ENCODE measurements at places on chromosomes 16 and 17.

DNA sequence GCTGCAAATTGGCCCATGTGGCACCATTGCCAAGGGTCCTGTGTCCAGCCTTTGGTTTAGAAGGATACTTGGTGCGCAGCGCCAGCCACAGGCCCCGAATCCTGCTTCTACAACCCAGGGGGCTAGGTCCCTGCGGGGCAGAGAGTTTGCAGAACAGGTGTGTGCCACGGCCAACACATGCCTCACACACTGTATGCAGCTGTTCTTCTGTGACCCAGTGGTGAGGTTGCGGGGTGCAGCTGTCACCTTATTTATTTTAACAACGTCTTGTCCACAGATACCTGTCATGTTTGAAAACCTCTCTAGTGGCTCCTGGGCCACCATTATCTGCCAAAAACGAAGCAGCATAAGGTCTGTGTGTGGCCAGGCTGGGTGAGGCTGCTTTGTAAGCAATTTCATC lies 11.6 kb downstream of the CBFA2T3 start:
- DNase-seq = no peak

- peak; percentile 97 for DNase-seq
Observed at GRCh38 chr17:3667366-3668278, 756 bp downstream of the TAX1BP3 start.

- DNase-seq = peak; percentile 85
Observed at GRCh38 chr17:79082311-79083190, 7.9 kb downstream of the ENGASE start.

DNA sequence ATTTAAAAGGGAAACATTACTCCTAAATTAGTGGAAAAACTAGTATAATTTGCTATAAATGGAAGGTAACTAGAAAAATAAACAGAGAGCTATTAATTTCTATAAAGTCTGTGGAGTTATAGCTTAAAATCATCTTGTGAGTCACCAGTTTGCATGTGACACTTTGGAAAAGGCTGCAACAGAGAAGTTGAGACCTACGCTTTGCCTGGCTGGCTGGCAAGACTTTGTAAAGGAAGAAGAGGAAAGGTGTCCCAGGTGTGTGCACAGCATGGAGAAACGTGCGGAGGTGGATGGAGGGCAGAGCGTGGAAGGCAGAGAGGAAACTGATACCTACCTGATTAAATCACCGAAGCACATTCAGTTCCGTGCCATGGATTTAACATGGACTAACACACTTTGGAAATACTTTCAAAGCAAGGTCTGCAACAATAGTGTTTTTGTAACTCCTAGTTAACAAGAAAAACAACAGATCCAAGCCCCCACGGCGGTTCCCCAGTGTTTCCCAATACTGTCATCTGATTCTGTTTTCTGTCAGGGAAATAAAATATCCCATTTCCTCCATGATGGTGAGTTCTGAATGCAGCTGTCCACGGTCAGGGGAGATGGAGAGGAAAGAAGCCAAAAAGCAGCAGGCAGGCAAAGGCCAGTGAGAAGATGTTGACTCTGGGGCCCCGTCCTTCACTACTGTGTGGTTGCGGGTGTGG lies 134.8 kb downstream of the XYLT1 start:
- no peak for DNase-seq

DNA sequence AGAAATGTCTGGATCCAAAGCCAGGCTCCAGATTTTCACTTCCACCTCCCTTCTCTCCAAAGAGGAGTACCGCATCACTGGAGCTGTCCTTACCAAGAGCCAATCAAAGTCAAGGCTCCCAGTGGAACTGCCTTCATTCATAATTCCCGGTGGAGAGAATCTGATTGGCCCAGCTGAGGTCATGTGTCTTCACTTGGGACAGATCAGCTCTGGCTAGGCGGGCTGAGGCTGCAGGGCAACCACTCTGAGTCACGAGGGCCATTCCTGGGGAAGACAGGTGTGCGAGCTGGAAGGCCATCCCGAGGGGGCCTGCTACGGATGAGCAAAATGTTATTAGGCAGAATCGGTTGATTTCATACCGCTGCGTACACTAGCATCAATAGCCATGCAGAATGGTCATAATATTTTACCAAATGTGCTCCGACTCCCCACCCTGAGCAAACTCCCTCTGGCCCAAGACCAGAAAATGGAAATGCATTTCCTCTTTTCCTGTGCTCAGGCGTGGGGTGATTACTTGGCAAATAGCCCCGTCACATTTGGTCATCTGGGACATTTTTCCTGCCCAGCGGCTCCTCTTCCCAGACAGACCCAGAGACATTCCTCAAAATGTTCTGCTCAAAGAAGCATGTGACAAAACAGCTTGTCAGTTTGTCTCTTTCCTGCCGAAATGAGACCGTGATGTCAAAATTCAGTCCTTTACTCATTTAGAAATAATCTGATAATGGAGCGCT lies 111.1 kb downstream of the AIPL1 start:
- DNase-seq = no peak

DNA sequence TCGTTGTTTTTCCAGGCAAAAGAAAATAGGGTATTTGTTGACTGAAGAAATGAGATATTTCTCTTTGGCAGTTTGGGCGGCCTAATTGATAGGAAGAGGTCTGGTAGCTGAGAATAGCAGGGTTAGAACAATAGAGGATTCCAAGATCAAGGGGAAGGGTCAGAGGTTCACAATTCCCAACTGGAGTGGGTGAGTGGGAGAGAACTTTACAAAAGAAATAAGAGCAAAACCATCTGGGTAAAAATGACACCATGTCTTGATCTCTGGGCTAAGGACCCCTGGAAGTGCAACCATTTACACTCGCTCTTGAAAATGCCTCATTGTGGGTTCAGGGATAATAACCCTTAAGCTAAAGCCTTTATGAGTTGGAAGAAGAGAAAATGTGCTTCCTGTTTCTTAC lies 180.5 kb downstream of the CDH13 start:
- DNase-seq = no peak

DNA sequence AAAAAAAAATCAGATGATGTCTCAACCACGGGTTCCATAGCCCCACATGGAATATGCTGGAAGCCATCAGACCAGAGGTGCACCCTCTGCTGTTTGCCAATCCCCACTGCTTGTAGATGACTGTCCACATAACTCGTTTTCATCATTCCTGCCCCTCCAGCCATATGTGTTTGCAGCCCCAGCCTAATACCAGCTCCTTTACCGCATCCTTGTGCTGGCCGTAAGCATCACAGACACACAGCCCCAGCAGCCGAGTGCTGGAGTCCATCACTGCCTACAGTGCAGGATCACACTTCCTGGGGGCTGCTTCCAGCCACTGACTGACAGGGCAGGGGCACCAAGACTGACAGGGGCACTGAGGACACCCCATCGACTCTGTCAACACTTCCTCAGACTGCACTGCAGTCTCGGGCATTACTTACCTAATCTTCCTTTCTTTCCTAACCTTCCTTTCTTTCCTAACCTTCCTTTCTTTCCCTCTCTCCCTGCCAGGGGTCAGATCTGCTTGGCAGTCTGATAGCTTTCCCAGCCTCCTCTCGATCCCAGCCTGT lies 5.0 kb downstream of the RCVRN start:
- peak; percentile 46 for DNase-seq

- DNase-seq = no peak
Observed at GRCh38 chr16:66287926-66288325, 78.6 kb upstream of the CDH5 start.

DNA sequence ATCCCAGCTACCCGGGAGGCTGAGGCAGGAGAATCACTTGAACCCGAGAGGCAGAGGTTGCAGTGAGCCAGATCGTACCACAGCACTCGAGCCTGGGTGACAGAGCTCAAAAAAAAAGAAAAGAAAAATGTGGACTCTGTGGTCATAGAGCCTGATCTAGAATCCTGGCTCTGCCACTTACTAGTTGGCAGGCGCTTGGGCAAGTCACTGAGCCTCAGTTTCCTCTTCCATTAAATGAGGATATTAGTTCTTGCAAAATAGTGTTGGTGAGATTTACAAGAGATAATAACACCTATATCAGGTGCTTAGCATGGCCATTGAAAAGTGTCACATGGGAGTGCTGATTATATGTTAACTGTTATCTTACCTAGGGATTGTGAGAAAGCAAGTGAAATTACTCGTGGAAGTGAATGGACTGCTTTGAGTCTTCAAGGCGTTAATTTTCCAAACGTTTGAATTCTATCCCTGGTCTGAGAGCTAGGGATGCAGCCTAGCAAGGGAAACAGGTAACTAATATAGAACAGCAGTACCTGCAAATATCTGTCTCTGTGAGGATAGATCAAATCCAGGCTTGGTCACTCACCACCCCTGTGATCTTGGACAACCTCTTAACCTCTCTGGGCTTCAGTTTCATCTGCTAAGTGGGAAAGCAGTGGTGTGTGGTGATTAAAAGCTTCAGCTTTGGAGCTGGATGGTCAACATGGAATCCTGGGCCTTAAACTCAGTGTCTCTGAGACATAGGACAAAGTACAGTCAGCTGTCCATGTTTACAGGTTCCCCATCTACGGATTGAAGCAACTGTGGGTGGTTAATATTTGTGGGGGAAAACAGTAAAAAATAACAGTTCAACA lies 953 bp upstream of the NSMCE1 start:
- no peak for DNase-seq

DNA sequence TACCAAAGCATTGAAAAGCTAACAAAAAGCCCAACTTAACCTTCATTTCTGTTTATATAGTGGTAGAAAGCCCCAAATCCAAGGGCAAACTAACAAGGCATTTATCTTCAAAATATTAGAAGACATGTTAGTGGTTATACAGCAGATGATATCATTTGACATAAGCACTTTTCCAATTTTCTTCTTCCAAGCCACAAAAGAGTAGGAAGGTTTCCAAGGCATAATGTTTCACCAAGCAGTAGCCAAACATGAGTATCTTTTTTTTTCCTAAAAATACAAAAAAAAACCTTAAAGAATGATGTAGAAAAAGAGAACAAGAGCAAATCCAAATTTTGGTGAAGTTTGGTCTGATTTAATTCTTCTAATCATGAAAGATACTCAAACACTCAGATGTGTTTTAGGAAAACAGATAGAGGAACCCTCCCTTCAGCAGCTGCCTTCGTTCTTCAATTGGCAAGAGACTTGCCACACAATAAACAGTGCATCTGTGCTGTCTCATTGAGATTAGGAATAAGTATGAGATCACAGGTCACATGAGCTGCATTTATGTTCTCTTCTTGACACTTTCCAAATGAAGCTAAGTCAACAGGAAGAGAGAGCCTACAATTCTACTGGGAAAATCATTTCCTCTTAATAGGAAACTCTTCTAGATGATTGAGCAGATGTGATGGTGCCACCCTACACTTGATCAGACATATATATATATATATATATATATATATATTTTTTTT lies 106.7 kb downstream of the TTC19 start:
- DNase-seq = peak; percentile 35

- DNase-seq = no peak
Observed at GRCh38 chr16:27978876-27979275, 84.6 kb downstream of the GSG1L start.

DNA sequence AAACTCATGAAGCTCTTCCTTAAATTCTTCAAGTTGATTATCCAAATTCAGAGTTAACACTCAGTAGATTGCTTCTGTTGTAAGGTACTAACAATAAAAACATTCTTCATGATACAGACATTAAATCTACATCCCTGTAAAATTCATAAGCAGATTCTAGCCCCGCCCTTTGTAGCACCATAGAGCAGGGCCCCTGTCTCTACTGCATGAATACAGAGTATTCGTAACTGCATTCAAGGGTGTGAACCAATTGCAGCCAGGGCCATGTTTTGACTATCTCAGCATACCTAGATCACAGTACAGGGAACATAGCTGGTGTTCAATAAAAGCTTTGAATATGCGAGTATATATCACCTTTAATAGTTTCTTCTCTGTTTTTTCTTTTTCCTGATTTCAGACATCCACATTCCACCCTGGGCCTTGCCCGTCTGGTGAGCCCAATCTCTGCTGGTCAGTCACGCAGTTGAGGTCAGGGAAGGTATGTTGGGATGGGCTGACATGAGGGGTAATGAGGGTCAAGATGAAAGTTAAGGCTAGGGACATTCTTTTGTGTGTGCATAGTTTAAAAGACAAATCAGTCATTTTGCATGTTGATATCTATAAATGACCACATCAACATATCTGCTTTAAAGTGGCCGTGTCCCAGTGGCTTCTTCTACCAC lies 33.0 kb downstream of the KCNJ16 start:
- no peak for DNase-seq
